ENCODE measurements at places on chromosomes 12 and 14.

DNA sequence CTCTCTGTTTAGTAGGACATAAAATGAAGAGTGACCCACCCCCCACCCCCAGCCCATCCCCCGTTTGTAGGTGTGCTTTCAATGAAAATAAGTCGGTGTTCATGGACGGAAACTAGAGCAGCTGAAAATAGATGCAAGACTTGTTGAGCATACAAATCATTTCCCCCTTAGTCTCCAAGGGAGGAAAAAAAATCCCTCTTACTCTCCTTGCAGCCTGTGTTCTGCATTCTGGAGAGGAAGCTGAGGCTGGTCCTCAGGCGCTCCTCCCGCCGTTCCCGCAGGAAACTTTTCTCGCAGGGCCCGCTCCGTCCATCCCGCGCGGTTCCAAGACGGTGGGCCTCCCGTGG is 259.0 kb upstream of the E2F7 start:
- no peak for DNase-seq

- no peak for DNase-seq
Measured at GRCh38 chr12:47414511-47414910, 291.3 kb downstream of the RPAP3 start.

DNA sequence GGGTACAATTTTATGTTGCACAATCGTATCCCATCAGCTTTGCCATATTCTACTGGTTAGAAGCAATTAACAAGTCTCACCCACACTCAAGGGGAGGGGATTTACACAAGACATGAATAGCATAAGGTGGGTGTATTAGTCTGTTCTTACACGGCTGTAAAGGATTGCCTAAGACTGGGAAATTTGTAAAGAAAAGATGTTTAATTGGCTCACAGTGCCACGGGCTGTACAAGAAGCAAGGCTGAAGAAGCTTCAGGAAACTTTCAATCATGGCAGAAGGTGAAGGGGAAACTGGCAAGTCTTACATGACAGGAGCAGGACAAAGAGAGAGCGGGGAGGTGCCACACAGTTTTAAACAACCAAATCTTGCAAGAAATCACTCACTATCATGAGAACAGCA is 231.8 kb upstream of the AMIGO2 start:
- no peak for DNase-seq

- DNase-seq = peak; percentile 77
Measured at GRCh38 chr14:68598621-68599447, 194.0 kb downstream of the ZFP36L1 start.

DNA sequence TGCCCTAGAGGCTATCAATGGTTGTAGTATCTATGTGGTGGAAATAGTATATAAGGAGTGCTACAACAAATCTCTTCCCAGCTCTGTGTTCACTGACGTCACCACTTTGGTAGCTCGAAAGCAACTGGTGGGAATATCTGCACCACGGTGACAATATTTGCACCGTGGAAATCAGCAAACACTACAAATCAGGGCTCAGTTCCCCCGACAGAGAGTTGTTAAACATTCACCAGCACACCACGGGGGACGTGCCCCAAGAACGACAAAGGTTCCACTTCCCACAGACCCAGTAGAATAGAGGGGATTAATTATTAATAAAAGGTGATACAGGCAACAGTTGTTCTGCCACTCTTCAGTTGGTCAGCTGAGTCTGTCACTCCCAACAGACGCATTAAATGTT is 98.4 kb downstream of the CCDC60 start:
- no peak for DNase-seq

- DNase-seq = no peak
Measured at GRCh38 chr12:93060666-93061472, 131.8 kb upstream of the EEA1 start.

- no peak for DNase-seq
Measured at GRCh38 chr14:34857689-34858449, 17.3 kb downstream of the BAZ1A start.

DNA sequence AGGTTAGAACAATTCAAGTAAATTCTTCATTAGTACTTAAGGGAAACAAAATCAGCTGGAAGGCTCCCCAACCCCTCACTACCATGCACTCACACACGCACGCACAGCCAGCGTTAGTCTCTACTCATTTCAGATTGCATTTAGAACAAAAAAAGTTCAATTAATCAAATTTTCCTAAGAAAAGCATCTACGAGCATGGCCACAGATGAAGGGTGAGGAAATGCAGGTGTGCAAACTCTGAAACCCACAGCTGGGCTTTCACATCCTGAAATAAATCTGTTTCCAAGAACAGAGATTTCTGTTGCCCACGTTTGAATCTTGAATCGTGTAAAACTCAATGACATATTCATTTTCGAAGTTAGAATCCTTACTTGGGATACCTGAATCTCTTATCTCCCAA is 62.6 kb downstream of the SEL1L start:
- no peak for DNase-seq

- no peak for DNase-seq
Measured at GRCh38 chr14:61611880-61612630, 83.3 kb upstream of the HIF1A start.

DNA sequence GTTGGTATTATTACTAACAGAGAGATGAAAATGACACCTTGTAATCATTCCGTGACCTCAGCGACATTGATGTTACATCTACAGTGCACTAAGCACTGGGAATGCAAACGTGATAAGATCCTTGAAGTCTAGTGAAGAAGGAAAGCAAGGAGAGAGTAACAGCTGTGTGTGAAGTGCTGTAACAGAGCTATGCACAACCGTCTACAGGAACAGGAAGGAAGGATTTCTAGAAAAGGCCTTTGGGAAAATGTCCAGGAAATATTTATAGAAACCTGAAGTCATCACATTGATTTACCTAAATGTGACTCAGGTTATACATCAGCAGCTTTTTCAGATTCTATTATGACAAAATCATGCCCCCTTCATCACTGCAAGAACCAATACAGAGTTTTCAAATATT is 304.2 kb upstream of the AMIGO2 start:
- no peak for DNase-seq

DNA sequence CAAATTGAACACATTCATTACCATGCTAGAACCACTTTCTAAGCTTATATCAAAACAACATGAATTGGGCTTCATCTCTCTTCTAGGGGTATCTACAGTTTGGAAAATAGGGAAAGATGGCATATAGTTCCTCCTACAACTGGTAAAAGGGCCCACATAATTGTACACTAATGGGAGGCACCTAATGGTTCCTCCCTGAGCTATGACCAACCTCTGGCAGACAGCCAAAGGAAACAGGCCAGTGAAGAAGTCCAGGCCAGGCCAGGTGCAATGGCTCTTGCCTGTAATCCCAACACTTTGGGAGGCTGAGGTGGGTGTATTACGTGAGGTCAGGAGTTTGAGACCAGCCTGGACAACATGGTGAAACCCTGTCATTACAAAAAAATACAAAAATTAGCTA is 23.2 kb upstream of the APOF start:
- no peak for DNase-seq

DNA sequence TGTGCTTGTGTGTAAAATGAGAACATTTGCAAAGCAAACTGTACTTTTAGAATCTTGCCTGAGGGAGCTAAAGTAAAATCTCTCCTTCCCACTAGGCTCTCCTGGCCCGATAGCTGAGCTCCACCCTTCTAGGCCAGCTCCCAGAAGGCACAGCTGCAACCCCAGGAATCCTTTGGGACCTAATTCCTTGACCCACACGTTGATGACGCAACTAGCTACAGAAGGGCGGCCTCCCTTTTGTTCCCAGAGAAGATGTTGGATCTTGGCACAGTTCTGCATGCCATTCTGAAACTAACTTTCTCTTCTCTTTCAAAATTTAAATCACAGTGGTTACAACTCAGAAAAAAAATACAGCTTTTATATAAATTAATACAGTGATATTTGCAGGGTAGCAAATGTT is 268.1 kb downstream of the EGLN3 start:
- peak; percentile 67 for DNase-seq

- DNase-seq = peak; percentile 74
Measured at GRCh38 chr12:50201987-50202521, 34.9 kb upstream of the CERS5 start.

GRCh38 chr14:62103464-62103863 is 341.2 kb downstream of the SNAPC1 start:
- no peak for DNase-seq

GRCh38 chr12:5171701-5172100 is 128.0 kb downstream of the KCNA5 start:
- no peak for DNase-seq

- DNase-seq = no peak
Measured at GRCh38 chr14:75572104-75572503, 6.3 kb upstream of the FLVCR2 start.

DNA sequence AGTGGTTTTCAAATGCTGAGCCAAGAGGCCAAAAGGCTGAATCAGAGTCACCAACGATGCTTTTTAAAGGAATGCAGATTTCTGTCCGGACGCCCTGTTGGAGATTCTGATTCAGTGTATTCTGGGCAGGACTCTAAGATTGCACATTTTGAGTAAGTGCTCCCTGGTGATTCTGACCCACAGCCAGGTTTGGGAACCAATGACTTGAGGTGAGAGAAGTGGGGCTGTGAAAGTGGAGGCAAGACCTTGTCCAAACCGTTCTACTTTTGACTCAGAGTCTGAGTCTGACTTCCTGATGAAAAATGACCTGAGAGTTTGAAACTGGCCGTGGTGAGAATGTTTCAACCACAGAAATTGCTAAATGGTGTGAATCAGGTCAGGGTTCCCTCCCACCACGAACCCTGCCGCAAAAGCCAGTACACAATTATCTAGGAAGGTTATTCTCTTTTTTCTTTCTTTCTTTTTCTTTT is 90.2 kb downstream of the NTN4 start:
- DNase-seq = no peak

GRCh38 chr12:49825360-49825970 is 2.7 kb downstream of the NCKAP5L start:
- DNase-seq = no peak

- no peak for DNase-seq
Measured at GRCh38 chr12:1246637-1247036, 255.6 kb downstream of the ERC1 start.

DNA sequence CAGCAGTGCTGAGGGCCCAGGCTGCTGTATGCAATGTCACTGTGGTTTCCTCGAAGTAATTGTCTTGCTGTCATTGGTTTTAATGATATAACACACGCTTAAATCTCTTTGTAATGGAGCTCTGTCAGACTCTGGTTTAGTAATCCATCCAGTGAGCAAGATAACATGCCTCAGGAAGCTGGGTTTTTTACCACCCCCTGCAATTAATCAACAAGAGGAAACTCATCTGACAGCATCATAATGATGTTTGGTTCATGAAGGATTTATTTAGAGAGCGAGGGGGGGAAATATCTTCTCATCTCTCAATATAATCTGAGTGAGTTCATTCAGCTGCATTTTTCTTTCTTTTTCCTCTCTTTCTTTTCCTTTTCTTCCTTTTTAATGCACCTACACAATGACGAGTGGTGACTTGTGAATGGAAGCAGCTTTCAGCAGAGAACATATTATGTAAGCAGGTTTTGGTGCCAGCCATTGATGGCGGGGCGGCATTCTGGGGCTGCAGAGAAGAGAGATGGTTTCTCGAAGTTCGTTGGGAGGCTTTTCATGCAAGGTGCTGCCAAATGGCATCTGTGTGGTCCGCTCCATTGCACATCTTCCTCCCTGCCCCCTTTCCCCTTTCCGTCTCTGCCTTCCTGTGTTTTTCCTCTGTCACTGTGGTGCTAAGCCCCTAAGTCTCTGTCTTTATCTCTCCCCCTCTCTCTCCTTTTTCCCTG is 6.7 kb downstream of the RPH3A start:
- no peak for DNase-seq

- no peak for DNase-seq
Measured at GRCh38 chr12:15256761-15257160, 35.5 kb upstream of the RERG start.

DNA sequence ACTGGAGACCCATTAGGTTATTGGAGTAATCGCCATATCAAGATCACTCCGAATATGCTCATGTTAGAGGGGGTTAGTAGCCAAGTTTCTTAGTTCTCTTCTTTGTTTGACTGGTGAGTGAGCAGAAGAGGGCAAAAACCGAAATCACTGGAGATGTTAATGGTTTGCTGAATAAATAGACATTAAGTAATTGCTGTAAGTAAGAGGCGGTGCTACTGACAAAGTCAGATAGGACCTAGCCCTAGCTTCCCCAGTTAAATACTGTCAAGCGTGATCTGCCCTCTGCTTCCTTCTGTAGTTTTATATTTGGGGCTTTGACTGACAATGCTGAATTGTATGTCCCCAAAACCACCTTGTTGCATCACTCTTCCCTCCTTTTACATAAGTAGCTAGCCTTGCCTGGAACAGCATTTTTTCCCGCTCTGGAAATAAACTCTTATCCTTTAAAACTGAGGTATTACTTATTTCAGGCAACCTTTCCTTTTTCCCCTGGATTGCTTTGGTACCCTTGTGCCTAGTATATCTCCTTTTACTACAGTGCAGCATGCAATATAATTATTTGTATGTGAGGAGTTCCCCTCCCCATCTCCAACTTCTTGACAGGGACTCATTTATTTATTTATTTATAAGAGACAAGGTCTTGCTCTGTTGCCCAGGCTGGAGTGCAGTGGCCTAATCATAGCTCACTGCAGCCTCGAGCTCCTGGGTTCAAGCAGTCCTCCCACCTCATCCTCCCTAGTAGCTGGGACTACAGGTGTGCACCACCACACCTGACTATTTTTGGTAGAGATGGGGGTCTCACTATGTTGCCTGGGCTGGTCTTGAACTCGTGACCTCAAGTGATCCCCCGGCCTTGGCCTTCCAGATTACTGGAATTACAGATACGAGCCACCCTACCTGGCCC is 1.4 kb downstream of the SNRPF start:
- no peak for DNase-seq

DNA sequence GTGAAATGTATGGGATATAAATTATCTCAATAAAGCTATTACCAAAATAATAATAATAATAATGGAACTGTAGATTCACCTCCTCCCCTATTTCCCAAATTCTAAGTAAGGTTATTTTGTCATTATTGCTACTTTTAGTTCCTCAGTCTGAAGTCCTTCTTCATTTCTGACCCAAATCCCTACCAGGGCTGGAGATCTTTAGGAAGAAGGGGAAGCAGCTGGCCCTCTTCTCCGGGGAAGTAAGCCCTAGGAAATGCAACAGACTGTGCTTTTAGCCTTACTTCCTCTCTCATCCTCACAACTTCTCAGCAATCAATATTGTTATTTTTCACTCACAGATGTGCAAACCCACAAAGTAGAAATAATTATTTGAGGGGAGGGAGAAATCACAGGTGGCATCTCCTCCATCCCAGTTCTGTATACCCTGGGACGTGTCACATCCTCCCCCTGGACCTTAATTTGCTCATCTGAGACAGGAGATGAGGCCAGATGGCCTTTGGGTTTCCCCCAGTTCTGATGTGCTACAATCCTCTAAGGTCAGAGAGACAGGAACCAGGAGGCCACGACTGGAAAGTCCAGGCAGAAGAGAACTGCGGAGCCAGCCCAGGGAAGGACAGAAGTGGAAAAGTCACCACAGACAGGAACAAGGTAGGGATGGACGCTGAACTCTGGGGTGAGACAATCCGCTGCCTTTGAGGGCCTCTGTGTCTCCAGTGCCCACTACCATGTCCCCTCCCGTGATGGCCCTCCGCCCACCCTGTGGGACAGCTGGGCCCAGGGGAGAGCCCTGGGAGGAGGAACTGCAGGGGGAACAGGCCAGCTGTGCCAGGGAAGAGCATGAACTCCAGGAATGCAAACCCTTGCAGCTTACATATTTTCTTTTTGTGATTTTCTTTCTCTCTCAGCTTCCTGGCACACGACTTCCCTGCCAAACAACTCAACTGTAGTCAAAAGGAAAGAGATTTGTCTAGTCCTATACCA is 10.6 kb upstream of the TNFRSF1A start:
- DNase-seq = no peak

Data from T1000 (cell line).